ENCODE measurements at places on chromosomes 3 and 15.

DNA sequence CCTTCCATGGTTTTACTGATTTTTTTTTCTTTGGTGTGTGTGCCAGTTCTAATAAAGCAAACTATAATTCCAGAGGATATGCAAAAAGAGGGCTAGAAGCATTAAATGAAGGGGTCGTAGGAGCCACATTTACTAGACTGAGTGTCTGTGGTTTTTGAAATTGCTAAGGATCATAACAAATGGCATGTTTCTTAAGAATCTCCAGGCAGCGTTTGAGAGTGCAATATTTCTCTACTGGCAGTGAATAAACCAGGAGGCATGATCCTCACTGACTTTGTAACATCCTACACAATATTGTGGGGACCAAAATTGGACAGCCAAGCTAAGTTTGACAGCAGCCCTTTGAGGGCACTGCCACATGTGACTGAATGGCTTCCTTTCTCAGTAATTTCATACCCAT is 115.9 kb upstream of the CCNL1 start:
- no peak for DNase-seq

DNA sequence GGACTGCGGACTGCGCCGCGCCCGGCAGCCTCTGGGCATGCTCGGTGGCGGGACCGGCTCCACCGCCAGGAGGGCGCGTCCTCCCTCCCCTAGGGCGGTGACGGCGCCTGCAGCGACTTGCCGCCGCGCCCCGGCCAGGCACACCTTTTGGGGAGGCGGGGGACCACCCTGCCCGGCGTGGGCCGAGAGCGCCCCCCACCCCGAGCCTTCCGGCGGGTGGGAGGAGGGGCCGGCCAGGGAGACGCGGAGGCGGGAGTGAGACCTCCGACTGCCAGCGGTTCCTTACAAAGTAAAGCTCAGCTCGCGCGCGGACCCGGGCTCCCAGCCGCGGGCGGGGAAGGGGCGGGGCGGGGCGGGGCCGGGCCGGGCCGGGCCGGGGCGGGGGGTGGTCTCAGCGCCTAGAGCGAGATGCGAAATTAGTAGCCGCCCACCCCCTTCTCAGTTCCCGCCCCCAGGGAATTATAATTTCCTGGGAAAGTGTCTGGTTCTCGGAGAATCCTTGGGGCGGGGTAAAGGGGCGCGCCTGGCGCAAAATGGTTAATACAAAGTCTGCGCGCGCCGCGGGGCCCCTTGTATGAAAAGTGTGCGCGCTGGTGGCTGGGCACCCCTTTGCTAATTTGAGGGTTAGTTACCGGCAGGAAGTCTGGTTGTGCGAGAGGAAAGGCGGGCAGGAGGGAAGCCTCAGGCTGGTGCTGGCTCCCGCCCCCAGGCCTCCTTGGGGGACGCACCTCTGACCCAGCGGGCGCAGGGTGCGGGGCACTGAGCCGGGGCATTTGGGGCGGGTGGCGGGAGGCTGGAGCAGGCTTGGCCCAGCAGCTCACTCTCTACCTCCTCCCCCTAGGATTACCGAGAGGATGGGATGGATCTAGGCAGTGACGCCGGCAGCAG is 224.8 kb upstream of the IL12A start:
- DNase-seq: no peak

DNA sequence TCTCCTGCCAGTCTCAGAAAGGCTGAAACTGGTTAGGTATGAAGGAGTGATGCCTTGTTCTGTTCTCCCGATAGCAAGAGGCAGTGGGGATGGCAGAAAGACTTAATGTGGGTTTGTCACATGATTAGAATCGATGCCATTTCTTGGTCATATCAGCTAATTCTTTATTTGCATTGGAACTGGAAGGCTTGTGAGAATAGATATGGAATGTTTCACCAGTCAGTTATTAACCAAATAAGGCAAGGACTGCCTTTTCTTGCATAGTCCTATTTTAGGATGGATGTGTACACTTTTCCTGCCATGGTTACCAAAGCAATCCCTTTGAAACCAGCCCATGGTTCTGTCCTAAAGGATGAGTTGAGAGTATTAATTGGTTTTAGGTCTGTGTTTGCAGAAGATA is 33.7 kb downstream of the FILIP1L start:
- no peak for DNase-seq

DNA sequence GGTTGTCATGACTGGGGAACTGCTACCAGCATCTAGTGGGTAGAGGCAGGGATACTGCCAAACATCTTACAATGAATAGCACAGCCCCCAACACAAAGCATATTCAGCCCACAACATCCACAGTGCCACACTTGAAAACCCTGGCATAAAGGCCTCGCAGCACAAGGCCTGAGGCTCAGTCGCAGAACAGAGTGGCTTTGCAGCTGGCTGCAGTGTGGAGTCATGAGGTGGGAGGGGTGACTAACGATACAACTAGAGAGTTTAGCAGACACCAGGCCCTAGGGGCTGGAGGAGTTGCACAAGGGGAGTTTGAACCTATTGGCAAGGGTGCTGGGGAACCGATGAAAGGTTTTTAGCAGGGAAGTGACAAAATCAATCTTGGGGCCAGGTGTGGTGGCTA is 32.1 kb downstream of the GRK7 start:
- no peak for DNase-seq

- no peak for DNase-seq
Measured at GRCh38 chr3:46102059-46102779, 74.9 kb upstream of the XCR1 start.

DNA sequence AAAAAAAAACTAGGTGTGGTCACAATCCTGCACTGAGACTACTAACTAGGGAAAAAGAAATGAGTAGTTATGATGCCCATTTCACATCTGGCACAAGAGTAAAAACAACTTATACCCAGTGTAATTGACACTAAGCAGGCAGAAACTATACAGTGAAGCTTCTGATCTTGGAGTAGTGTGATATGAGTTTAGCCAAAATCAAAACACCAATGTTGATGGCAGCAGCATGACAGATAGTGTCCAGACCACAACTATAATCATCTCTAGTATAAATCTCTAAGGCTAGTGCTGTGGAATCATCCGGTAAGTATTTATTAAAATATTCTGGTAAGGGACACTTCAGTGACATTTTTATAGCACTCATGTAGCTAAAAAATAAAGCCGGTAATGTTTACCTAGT is 108.5 kb upstream of the EPHA6 start:
- no peak for DNase-seq

DNA sequence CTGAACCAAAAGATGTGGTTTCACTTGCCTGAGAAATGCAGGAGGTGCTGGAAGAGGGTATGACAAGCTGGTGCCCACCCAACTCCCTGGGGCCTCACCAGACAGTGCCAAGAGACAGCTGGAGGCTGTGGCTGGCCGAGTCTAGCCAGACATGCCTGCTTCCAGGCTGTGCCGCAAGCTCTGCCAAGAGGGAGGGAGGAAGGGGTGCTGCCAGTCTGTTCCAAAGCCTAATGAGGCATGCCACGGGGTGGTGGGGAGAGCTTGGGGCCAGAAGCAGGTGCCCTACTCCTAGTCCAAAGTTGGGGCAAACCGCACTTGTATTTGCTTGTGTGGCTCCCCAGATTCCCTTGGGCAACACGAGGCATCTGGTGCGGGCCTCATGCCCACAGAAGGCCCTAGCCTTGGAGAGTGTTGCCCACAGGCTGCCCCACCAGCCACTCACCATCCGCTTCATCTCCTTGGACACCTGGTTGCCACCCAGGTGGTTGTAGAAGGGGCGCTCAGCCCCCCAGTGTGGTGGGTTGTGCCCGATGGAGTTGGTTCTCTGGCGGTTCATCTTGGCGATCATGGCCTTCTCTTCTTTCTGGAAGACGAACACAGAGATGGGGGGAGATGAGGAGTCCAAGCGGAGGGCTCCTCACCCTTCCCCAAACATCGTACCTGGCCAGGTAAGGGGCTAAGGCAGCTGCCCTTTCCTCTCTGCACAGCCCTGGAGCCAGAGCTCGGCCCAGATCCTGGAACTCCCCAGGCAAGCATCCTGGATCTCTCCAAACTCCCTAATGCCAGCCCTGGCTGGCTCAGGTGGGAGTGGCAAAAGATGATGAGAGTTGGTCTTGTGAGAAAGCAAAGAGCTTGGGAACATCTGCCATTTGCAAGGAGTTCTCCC is 123.4 kb downstream of the SEC22A start:
- no peak for DNase-seq

DNA sequence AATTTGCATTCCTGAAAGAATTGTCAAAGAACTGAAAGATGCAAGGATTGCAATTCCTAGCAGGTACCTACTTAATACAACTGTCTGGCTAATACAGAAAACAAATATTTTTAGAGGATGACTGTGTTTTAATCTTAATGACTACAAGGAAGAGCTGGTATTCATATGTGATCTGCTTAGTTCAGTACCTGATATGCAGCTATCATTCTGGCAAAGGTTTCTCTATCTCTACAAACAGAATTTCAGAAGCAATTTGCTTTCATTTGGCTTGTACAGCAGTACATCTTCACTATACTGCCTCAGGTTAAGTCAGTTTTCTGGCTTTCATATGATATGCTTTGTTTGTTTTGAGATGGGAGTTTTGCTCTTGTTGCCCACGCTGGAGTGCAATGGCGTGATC is 51.3 kb downstream of the TBL1XR1 start:
- peak; percentile 8 for DNase-seq

GRCh38 chr3:47856669-47857068 is 53.7 kb downstream of the DHX30 start:
- no peak for DNase-seq

DNA sequence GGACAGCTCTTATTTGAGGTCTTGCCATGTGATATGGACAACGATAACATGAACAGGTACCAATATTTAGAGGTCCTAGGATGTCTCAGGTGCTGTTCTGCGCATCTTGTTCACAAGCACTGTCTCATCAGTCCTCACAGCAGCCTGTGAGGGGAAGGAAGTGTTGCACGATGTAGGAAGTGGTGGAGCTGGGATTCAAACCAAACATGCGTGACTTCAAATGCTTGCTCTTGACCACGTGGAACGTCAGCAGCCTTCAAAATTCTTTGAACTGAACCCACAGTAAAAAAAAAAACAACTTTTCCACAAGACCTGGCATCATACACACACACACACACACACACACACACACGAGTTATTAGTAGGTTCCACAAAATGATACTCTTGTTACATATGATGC is 153.4 kb upstream of the SMAD3 start:
- peak; percentile 78 for DNase-seq

DNA sequence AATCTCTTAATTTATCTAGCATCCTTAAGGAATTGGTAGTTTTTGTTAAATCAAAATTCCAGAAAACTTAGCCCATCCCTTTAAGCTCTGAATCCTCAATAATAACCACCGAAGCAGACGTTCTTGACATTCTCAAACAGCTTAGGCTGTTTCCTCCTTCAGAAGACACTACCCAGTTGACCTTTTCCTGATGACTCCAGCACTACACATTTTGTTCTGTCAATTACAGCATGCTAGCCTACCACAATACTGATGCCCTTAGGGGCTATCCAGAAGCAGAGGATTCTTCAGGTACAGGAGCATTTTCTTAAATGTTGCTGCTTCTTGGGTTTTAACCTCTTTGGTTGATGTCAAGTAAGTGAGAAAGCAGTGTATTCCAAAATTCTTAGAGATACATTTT is 33.4 kb downstream of the ETV5 start:
- no peak for DNase-seq

- DNase-seq: no peak
Measured at GRCh38 chr15:65963911-65964482, 94.7 kb downstream of the RAB11A start.

DNA sequence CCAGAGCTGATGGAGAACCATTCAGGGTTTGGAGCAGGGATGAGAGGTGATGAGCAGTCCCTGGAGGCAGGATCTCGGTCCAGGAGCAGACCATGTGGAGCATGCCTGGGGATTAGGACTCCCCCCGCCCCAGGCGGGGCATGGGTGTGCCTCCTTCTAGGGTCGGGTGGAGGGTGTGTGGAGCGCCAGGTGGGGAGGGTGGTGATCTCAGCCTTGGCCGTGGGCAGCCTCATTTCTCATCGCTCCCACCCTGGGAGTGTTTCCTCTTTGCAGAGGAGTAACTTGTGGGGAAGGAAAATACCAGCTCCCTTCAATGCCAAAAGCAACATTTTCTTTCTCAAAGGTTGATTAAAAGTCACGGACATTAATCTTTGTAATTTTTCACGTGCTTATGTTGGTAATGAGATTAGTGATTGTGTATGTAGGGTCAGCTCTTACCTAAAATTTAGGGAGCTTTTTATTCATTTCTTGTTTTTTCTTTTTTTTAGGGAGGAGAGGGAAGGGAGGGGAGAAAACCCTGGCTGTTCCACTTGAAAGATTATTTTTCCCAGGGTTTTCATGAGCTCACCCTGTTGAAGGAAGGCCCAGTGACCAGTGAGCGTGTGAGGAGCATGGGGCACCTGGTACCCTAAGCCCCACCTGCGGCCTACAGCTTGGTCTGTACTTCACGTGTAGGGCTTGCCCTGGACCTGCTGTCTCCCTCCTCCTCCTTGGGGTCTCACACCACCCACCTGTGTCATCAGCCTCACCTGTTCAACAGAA is 11.0 kb downstream of the FBLN2 start:
- no peak for DNase-seq

DNA sequence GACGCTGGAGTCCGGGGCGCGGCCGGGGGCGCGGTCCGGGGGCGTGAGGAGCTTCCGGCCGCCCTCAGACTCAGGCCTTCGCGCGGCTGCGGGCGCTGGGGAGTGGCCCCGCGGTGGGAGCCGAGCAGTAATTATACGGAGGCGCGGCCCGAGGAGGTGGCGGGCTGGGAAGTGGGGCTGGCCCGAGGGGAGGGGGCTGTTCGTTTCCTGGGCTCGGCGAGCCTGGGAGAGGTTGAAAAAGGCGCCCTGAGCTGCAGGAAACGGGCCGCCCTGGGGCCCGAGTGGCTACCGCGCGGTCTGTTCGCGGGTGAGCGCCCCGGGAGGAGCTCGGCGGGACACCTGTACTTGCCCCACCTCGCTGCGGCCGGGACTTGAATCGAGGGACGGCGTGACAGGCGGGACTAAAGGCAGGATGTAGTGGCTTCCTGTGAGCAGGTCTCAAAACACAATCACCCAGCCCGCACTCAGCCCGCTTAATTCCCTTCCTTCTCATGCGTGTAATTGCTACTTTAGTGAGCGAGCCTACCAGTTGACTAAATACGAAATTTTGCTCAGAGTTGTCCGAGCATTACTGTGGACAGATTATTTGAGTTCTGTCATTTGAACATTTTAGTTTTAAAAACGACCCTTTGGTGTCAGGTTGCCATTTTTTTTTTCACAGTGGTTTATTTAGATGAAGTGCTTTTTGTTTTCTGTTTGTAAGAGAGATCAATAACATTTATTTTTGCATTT is 860 bp downstream of the RASA2 start:
- DNase-seq: peak; percentile 72

GRCh38 chr3:194707147-194707540 is 21.5 kb downstream of the FAM43A start:
- DNase-seq: no peak

DNA sequence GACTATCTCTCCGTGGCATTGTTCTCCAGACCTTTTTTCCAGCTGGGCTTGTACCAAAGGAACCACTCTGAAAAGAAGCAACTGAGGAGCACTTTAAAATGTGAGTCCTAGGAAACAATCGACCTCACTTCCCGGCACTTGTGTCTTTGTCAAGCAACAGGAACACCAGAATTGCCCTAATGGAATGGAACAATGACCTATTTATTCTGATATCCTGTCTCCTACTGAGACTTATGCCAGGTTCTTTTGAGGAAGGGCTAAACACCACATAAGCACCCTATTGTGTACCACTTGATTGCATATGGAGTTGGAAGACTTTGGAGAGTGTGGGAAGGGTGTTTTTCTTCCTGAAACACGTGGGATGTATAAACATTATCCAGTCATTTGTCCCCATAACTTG is 56.8 kb upstream of the TGFBR2 start:
- DNase-seq: no peak

- DNase-seq: no peak
Measured at GRCh38 chr3:170653801-170654200, 67.9 kb upstream of the SLC7A14 start.
